Activated T-cell treated with anti-CD3 and anti-CD28 coated beads for 1 hour (primary cell): ENCODE measurements at places on chromosomes 1 and 21.

GRCh38 chr21:45802956-45803617, 159.6 kb downstream of the PCBP3 start:
- no peak for DNase-seq

DNA sequence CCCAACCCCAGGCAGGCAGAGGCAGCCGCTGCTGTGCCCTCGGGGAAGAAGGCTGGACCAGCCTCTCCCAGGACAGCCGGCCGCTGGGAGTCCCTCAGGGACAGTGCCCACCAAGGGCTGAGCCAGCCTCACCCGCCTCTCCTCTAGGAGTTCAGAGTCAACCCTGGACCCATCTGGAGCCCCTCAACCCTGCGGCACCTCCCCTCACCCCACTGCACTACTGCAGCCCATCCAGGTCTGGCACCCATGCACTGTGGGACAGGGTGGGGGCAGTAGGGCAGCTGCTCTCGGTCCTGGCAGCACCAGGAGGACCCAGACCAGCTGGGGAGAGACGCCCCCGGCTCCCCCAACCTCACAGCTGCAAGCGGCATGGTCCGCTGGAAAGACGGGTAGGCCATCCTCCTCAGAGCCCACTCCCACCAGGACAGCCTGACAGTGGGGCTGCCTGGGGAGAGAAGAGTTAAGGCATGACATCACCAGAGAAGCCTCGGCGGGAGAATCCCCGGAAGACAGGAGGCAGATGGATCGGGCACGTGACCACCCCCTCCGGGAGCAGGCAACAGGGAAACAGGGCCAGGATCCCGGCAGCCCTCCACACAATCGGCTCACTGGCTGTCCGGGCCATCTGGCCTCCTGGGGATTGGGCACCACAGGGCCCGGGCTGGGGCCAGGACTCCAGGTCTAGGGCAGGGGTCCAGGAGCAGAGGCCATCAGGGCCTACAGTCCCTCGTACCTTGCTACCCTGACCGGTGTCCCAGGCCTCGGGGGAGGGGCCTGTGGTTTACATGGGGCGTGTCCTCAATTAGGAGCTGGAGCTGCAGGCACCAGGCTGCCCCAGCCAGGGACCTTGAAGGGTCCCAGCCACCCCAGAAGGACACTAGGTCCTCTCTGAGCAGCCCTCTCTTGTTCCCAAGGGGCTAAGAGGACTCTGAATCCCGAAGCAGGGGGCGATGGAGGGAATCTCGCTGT, 3.1 kb downstream of the ACAP3 start:
- DNase-seq: no peak

DNA sequence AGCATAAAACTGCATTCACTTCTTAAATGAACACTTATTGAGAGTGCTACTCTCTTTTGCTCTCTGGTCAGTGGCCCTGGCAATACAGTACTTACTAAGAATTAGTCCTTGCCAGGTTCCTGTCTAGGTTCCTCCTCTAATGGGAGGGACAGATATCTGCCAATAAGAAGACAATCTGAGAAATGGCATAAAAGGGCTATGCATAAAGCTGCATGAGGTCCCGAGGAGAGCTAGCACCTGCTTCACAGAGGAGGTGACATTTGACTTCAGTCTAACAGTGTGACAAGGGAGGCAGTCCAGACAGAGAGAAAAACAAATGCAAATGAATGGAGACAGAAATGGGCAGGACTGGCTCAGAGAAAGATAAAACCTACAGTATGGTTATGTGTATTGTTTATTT, 357.1 kb upstream of the SGIP1 start:
- DNase-seq: no peak

DNA sequence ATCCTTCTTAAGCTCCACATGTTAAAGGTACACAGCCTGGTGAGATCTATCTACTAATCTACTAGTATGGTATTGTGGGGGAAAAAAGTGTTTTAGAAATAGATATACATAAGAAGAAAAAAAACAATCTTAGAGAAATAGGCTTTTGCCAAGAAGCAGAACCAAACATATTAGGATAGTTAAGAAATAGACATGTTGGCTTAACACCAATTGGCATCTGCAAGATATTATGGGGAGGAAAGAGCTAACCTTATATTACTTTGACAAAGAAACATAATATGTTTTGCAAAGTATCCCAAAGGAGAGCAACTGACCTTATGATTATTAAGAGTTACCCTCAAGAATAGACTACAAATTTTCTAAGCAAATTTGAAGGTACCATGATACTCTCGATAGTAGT, 202.9 kb downstream of the BRINP3 start:
- DNase-seq: no peak

GRCh38 chr1:156591181-156591431, 470 bp upstream of the NAXE start:
- no peak for DNase-seq

DNA sequence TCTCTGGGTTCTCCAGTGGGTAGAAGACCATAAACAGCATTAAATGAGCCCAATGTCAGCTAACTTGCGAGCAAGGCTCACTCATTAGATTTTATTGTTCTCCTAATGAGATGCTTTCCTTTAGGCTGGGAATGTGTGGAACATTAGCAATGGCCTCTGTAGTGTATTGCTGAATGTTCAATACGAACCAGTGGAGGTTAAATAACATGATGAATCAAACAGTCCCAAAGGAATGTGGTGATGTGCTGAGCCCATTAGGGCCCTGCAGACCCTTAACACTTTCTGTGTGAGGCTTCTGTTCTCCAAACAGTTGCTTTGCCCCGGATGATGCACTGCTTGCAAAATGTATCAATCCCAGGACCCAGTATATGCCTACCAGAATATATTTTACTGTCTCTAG, 225.5 kb downstream of the ATG4C start:
- DNase-seq: no peak

DNA sequence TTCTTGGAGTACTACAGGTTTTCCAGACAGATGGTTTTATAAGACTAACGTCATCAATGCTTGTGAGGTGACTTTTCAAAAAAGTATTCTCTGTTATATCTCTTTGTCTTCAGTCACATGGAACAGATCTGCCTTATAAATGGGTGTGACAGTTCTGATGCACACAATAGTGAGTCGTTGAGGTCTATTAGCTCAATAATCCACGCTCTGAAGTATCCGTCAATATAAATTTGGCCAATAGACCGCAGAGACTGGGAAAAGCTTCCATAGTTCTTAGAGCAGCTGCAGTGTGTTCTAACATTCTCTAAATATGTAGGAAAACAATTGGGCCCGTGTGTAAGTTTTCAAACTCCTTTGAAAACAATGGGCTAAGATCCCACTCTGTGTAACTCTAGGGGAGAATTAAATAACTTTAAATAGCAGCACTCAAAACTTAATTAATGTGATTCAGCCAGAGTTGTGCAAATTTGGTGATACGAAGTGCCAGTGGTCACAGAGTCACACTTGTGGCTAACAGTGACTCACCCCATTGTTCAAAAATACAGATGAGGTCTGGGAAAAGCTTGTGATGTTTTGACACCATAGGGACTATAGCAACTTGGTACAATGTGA, 316.0 kb downstream of the LMO4 start:
- DNase-seq: no peak

- DNase-seq: no peak
Measured at GRCh38 chr1:150017206-150017750, 6.8 kb upstream of the OTUD7B start.

DNA sequence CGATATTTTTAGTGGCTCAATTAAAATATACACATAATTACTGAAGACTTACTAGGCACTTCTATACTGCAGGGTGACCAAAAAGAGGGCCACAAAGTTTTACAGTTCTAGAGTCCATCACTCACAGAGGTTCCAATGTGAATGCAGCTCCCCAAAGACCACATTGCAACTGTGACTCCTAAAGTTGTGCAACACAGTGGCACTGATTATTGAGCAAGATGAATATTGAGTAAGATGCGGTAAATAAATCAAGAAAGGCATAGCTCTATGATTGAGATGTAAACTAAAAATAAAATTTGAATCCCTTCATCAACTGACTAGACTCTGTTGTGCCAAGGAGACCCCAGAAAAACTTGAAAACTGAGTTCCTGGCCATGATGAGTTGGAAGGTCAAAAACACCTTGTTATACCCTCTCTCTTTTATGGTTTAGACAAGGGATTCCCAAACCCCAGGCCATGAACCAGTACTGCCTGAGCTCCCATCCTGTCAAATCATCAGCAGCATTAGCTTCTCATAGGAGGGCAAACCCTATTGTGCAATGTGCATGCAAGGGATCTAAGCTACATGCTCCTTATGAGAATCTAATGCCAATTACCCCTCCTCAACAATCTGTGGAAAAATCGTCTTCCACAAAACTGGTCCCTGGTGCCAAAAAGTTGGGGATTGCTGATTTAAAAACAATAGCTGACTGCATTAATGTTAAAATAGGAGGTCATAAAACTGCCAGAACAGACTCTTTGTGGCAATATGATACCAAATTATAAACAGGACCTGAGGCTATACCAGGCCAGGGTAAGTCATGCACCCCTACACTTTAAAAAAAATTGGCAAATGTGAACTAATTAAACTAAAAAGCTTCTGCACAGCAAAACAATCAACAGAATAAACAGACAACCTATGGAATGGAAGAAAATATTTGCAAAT, 94.3 kb downstream of the ADGRL4 start:
- DNase-seq: no peak

DNA sequence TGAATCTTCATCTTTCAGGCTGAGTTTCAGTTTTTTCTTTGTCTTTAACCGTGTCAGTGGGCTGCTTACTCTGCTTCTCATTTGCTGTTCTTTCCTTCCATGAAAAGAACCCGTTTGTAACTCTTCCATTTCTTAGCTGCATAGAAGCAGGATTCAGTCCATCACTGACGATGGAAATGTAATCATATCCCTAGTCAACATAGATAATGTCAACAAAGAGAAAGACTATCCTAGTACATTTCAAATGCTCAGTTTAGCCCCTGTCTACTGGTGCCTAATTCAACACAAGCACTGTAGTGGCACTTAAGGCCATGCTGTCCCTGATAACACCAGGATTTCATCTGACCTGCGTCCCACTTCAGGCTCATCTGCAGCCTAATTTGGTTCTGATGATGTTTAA, 376 bp downstream of the GBP1 start:
- DNase-seq: no peak

DNA sequence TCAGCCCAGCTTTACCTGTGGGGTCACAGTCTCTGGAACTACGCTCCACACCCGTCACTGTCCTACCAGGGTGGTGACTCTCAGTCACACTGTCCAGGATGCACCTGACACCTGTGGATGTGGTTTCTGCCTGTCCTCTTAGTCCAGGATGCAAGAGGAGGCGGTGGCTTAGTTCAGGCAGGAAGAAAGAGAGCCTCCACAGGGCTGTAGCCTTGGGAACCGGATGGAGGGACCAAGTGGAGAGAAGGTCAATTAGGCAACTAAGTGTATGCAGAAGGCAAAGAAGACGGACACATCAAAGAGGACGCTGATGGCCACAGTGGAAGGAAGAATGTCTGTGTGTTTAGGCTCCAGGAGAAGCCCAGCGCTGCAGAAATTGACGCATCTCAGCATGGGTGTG, 153.9 kb upstream of the IRF2BP2 start:
- DNase-seq: no peak

GRCh38 chr1:156200044-156200443, 6.1 kb downstream of the SLC25A44 start:
- DNase-seq: no peak

DNA sequence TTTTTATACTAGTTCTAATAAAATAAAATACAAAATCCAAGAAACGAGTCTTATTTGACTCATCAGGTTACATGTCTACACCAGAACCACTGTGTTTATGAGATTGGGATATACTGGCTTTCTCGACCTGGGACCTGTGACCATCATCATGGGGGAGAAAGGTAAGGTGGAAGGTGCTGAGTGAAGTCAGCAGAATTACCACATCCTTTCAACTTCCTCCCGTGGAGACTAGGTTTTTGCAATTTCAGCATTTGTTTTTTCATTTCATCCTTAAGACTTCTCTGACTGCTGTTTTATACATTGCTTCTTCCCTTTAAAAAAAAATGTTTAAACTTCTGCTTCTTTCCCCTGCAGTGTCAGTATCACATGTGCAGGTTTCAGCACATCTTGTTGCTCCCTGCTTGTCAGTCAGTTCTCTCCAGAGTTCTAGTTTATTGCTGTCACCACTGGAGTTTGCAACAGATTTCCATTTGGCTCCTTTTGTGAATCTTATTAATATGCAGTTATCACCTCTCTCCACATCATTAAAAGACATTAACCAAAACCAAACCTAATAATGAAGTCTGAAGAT, 60.4 kb upstream of the HAO2 start:
- DNase-seq: no peak

DNA sequence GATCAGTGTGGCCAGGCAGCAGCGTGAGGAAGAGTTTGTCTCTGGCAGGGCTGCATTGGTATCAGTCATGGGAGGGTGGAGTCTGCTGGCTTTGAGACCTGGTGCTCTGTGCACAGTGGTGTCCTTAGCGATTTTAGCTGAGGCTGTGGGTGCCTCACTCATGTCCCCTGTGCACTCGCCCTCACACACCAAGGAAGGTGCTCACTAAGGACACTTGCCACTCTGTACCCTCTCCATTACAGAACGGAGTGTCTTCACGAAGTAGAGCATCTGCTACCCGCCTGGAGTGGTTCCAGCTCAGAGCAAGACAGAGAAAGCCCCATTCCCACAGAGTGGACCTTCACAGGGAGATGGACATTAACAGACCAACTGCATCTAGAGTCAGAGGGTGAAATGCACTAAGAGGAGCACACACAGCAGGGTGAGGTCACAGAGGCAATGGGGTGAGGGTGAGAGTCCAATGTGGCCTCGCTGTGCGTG, 117.9 kb downstream of the MATN1 start:
- DNase-seq: no peak

GRCh38 chr1:194159941-194160340, 973.5 kb upstream of the B3GALT2 start:
- no peak for DNase-seq

GRCh38 chr1:56062625-56063024, 516.7 kb downstream of the PLPP3 start:
- no peak for DNase-seq

DNA sequence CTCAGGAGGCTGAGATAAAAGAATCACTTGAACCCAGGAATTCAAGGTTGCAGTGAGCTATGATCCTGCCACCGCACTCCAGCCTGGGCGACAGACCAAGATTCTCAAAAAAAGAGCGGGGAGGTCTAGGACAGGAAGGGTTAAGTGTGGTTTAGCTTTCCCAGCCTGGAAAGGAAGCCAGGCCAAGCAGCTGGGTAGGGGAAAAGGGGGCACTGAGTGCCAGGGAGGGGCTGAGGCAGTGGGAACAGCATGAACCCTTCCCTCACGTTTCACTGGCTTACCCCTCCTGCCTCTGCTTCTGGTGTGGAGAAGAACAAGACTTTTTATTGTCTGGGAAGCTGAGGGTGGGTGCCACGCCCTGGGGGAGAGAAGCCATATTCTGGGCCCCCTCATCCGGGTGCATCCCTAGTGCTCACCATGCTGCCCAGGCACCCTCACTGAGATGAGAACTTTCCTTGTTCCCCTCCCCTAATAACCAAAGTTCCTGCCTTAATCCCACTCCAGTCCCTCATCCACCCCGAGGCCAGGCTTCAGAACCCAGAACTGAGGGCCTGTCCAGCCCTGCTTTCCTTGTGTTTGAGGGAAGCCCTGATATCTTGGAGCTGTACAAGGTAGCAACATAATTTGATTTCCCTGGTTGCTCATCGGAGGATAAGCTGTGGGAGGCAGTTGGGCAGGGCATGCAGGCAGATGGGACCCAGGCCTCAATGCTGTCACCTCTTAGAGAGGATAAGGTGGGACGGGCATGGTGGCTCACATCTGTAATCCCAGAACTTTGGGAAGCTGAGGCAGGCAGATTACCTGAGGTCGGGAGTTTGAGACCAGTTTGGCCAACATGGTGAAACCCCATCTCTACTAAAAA, 2.0 kb upstream of the LMNA start:
- no peak for DNase-seq
